Dermis microvascular lymphatic vessel endothelial cell (primary cell): ENCODE measurements at places on chromosomes 6 and 20. TPM values are rescaled to one million over a fixed set of nuclear protein-coding genes. Genes with fewer than 3 reads are reported as not detected.
A peak's percentile ranks its signal among the peaks of the same experiment; 100 is the strongest.

Gene KIAA1755
- 0.13 TPM in 1 of 2 replicates, not detected in the other for total RNA-seq

Gene TCF21
- under 0.01 TPM in 1 of 2 replicates, not detected in the other for total RNA-seq

Gene WFDC13
- not detected in 2 replicates for total RNA-seq

Gene MROH8
- 0.64 and 1.6 TPM in 2 replicates for total RNA-seq

Gene SMOC2
- total RNA-seq = not detected in 2 replicates

Gene FERMT1
- total RNA-seq = 0.13 and 0.39 TPM in 2 replicates

Gene SMIM26
- total RNA-seq = 47.4 and 75.5 TPM in 2 replicates

- DNase-seq = peak; percentile 67
Observed at GRCh38 chr6:70668499-70668812, 773 bp downstream of the SMAP1 start.

GRCh38 chr6:43986177-43986825 lies 141.0 kb downstream of the MRPL14 start:
- DNase-seq = no peak

- DNase-seq = no peak
Observed at GRCh38 chr6:115000736-115001135, 657.9 kb upstream of the HS3ST5 start.

DNA sequence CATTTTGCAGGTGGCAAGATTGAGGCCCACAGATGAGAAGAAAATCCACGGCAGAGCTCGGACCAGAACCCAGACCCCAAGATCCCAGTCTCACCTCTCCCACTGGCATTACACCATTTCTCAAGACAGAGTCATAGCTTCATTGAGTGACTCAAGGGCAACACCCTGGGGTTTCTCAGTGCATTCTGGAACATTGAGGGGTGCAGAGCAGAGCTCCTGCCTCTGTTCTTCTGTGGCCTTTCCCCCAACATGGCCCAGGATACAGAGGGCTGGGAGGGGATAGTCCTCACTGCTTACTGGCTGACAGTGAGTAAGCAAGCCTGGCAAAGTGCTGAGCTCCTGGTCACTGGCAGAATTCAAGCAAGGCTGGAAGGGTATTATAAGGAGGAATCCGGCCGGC lies 74.0 kb downstream of the MDGA1 start:
- DNase-seq = no peak

DNA sequence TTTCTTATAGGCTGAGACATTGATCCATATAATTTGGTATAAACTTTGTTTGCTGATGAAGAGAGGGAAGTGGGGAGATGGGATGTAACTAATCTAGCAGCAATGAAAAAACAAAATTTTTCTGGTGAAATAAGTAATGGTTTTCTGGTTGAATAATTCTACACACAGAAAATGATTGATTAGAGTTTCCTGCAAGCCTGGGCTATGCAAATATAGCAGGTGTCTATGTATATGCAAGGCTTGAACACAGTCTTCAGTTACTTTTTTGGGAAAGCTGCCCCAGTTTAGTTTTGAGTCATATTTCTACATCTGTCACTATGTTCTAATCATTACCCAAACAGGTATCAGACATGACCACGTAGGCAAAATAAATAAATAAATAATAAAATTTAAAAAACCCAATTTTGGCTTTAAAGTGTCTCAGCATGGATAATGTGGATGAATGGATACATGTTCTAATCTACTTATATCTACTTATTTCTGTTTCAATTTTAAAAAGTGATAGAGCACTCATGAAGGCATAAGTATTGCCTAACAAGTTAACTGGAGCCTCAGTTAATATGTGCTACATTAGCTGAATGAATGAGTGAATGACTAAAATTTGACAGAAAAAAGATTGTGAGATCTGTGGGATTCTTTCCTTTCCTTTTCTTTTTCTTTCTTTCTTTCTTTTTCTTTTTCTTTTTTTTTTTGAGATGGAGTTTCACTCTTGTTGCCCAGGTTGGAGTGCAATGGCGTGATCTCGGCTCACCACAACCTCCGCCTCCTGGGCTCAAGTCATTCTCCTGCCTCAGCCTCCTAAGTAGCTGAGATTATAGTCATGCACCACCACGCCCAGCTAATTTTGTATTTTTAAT lies 37.2 kb upstream of the TFB1M start:
- DNase-seq = no peak

DNA sequence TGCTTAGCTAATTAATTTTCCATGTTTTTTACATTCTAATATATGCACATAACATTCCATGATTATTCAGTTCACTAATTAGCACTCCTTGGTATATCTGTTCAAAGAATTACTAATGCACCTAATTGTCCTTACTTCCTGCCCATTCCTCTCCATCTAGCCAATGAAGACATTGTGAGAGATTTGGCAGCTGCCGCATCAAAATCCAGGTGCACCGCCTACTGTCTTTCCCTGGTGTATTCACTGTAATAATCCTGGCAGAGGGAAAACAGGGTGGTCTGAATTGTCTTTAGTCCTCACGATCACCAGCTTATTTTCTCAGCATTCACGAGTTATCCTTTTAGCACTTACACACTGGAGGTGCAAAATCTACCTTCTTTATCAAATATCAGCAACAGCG lies 61.0 kb upstream of the SCGN start:
- DNase-seq = no peak

GRCh38 chr6:32973144-32974015 lies 5.0 kb downstream of the BRD2 start:
- DNase-seq = no peak
